ENCODE measurements at places on chromosomes 13 and 19.

GRCh38 chr13:46168341-46168740 lies 13.6 kb downstream of the LCP1 start:
- no peak for DNase-seq

GRCh38 chr13:46834657-46835056 lies 37.7 kb upstream of the ESD start:
- no peak for DNase-seq

DNA sequence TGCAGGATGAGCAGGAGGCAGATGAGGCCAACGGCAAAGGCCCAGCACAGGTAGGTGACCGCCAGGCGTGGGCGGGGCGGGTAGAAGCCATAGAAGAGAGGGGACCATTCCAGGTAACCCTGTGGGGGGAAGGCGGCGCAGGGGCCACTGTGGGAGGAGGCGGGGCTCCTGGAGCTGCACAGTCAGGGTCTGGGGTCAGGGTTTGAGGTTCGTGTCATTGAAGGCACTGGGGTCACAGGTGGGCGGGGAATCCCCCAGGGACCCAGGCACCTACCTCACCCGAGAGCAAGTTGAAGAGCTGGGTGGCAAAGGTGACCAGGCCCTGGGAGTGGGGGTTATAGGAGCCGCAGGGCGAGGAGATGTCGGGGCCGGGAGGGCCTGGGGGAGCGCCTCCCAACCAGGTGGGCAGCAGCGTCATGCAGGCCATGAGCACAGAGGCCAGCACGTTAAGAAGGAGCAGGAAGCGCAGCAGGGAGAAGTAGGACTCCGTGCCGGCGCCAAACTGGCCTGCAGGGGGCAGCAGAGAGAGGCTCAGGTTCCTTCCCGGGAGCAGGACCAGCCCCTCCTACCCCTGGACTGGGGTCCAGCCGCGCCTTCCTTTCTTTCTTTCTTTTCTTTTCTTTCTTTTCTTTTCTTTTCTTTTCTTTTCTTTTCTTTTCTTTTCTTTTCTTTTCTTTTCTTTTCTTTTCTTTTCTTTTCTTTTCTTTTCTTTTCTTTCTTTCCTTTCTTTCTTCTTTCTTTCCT lies 4.6 kb downstream of the TMC4 start:
- DNase-seq, result peak; percentile 93

DNA sequence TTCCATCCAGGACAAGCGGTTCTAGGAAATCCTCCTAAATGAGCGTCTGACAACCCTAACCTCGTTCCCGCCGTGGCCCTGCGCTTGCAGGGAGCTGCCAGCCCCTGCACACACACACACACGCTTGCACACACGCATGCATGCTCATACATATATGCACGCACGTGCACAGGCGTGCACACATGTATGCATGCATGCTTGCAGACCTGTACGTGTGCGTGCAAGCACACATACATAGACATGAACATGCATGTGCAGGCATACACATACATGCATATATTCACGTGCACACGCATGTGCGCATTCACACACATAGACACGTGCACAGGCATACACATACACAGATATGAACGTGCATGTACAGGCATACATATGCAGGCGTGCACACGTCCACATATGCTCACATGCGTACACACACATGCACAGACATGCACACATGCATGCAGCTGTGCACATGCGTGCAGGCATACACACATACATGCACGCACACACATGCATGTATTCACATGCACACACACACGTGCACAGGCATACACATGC lies 35.6 kb downstream of the SMIM24 start:
- no peak for DNase-seq

DNA sequence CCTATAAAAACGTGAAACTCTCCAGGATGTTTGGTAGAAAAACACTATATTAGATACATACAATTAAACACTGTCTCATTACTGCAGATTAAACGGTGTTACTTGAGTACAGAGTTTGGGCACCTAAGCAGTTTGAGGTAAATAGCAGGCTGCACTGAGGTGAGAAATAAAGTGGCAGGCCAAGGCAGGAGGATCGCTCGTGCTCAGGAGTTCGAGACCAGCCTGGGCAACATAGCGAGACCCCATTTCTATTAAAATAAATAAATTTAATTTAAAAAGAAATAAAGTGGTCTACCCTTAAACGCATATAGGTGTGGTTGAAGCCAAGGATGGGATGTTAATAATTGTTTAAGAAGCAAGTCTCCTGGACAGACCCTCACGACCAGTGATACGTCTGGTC lies 1.2 kb downstream of the PSPC1 start:
- DNase-seq, result no peak

DNA sequence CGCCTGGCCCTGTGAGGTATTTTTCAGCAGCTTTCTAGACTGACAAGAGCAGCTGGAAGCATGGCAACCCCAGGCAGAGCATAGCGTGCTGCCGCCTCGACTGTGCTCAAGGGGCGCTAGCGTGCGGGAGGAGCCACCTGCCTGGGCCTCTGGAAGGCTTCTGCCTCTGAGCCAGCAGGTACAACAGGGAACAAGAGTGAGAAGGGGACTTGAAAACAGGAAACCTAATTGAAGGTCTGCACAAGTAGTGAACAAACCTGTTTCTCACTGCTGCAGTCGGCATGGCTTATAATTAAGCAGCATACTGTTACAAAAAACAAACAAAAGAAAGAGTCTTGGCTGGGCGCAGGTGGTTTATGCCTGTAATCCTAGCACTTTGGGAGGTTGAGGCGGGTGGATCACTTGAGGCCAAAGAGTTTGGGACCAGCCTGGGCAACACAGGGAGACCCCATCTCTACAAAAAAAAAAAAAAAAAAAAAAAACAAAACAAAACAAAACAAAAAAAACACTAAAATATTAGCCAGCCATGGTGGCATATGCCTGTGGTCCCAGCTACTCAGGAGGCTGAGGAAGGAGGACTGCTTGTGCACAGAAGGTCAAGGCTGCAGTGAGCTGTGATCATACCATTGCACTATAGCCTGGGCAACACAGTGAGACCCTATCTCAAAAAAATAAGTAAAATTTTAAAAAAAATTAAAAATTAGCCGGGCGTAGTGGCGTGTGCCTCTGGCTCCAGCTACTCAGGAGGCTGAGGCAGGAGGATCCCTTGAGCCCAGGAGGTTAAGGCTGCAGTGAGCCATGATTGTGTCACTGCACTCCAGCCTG lies 12.6 kb upstream of the GARRE1 start:
- no peak for DNase-seq

- no peak for DNase-seq
Observed at GRCh38 chr13:50708461-50708860, 135.0 kb downstream of the DLEU7 start.

DNA sequence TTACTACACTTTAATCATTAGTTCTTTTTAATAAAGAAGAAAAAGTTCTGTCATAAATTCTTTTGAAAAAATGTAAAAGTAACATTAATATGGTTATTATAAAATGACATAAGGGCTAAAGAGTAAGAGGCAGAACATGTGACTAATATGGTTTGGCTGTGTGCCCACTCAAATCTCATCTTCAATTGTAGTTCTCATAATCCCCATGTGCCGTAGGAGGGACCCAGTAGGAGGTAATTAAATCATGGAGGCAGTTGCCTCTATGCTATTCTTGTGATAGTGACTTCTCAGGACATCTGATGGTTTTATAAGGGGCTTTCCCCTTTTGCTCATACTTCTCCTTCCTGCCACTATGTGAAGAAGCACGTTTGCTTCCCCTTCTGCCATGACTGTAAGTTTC lies 104.5 kb downstream of the UGGT2 start:
- no peak for DNase-seq

DNA sequence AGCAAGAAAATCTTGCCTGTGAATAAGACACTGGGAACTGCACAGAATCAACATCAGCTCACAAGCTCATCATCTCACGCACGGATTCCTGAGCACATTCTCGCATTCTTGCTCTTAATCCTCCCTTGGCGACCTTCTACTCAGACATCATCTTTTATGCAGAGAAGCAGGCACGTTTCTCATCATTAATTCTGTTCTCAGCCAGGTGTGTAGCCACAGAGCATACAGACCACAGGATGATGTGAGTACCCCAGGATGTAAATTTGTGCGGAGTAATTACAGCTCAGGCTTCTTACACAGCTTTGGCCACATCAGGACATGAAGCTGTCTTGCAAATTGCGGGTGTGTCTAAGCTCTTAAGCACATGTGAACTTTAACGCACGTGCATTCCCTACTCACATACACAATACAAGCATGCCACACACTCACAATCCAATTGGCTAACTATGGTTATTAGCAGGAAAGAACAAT lies 36.5 kb upstream of the SACS start:
- no peak for DNase-seq

DNA sequence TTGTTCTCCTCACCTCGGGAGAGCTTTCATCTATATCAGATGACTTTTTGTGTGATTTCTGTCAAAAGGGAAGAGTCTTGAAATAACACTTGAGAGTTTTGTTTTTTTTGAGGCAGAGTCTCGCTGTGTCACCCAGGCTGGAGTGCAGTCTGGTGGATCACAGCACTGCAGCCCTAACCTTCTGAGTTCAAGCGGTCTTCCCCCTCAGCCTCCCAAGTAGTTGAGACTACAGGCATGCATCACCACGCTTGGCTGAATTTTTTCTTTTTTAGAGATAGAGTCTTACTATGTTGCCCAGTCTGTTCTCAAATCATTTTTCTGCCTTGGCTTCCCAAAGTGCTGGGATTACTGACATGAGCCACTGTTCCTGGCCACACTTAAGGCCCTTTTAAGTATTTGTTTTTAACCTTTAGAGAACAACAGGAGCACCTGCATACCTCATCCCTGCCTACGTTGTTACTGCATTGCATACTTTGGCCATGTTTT lies 11.4 kb downstream of the NDFIP2 start:
- no peak for DNase-seq

- no peak for DNase-seq
Observed at GRCh38 chr19:52621376-52621775, 16.8 kb downstream of the ZNF83 start.

DNA sequence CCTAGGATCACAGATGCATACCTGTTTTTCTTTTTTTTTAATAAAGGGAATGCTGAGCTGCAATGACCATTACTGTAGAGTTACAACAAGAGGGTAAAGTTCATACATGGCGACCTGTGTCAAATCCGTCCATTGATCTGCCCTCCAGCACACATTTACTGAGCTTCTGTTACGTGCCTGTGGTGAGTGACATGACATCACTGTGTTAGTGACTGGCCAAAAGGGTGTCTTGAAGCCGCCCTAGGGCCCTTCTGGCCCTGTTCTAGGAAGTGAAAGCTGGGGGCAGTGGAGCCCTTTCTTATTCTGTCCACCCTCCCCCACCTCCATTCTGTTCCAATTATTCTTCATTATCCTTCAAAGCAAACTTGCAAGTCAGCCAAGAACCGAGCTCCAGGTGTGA lies 66.3 kb downstream of the ZIC5 start:
- no peak for DNase-seq

DNA sequence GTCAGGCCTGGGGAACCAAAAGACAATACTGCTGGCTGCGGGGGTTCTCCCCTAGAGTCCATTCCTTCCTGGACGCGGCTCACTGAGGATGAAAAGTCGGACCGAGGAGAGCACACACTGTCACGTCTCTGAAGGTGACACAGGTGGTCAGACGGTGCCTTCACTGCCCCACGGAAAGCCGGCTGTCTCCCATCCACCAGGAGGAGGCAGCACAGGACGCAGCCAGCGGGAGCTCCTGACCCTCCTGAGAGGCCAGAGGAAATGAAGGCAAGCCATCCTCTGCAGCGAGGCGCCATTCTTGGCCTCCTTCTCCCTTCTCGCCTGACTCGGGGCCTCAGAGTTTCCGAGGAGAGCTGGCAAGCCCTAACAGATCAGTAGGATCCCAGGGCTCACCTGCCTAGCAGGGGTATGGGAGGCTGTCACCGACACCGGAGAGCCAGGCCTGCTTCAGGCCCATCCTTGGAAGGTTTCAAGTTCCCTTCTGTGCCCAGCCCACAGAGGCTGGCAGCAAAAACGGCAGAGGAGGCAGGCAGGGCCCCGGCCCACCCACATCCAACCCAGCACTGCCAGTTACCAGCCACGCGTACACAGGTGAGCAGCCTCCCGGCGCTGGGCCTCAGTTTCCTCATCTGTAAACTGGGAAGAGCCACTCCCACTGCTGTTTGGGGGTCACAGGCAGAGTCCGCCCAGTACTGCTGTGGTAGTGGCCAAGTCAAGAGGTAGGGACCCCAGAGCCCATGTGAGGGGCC lies 4.5 kb downstream of the REXO1 start:
- no peak for DNase-seq

DNA sequence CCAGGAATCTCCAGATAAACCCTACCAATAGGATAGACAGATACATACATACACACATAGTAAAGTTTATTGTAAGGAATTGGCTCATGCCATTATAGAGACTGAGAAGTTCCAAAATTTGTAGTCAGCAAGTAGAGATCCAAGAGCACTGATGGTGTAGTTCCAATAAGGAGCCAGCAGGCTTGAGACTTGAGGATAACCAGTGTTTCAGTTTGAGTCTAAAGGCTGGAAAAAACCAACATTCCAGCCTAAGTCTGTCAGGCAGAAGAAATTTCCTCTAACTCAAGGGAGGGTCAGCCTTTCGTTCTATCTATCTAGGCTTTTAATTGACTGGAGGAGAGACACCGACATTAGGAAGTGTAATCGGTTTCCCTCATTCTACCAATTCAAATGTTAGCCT lies 110.2 kb upstream of the TSHZ3 start:
- DNase-seq, result no peak

DNA sequence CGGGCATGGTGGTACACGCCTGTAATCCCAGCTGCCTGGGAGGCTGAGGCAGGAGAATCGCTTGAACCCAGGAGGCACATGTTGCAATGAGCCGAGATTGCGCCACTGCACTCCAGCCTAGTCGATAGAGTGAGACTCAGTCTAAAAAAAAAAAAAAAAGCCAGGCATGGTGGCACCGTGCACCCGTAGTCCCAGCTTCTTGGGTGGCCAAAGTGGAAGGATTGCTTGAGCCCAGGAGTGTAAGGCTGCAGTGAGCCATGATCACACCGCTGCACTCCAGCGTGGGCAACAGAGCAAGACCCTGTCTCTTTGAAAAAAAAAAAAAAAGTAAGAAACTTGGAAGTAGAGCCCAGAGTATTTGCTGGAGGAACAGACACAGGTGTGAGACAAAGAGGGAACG lies 27.7 kb downstream of the CCDC8 start:
- no peak for DNase-seq

DNA sequence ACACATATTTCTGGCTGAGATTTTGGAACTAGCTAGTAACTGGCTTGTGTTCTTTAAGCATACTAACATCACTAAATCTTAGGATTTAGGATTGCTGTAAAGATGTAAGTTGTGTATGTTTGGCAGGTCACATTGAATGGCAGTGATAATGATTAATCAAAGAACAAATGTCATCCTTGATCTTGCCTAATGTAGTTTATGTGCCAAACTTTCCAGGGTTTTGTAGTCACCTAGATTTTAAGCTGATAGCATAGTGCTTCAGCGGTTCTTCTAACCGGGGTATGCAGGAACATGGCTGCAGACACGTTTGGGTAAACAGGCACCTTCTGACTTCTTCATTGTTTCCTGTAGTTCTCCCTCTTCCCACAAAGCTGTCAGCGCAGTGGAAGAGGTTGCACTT lies 9.7 kb downstream of the CLN5 start:
- no peak for DNase-seq

- DNase-seq, result no peak
Observed at GRCh38 chr13:83950293-83950692, 68.0 kb upstream of the SLITRK1 start.

- DNase-seq, result no peak
Observed at GRCh38 chr13:44334751-44335150, 38.9 kb upstream of the SERP2 start.

- DNase-seq, result no peak
Observed at GRCh38 chr13:102838273-102838672, 7.6 kb upstream of the ERCC5 start.

Data from stimulated activated CD8-positive, alpha-beta memory T cell treated with anti-CD3 and anti-CD28 coated beads, Interleukin-12 subunit alpha, Interleukin-12 subunit beta, amount 100 ng/mL, for 1 hour (primary cell).